ENCODE measurements at places on chromosomes 2 and 18.

DNA sequence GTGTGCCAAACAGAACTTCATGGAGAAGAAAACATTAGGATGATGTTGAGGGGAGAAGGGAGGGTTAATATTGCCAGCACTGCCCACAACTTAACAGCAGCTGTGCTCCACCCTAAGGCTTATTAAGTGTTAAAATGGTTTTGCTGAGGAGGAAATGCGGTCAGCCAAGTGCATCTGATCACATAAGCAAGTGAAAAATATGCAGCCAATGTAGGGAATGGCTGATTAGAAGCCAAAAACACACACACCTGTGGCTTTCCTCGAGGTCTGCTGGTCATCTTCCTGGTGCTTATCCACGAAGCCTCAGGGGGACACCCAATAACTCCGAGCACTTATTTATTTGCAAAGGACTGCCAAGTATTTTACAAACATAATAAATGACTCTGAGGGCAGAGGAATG is 66.3 kb upstream of the GPR45 start:
- DNase-seq: no peak

DNA sequence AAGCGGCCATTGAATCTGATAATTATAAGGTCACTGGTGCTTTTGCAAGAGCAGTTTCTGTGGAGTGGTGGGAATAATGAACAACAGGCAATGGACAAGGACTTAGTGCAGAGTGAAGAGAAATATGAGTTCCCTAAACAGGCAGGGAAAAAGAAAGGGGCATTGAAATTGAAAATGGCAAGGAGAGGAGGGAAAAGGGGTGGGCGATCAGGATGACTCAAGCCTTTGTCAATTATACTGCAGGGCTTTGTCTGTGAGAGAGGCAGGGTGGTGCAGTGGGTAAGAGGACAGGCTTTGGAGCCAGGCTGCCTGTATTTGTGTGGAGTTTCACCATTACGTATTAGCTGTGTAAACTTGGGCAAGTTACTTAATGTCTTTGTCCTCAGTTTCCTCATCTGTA is 29.5 kb upstream of the PAIP2B start:
- DNase-seq: no peak

DNA sequence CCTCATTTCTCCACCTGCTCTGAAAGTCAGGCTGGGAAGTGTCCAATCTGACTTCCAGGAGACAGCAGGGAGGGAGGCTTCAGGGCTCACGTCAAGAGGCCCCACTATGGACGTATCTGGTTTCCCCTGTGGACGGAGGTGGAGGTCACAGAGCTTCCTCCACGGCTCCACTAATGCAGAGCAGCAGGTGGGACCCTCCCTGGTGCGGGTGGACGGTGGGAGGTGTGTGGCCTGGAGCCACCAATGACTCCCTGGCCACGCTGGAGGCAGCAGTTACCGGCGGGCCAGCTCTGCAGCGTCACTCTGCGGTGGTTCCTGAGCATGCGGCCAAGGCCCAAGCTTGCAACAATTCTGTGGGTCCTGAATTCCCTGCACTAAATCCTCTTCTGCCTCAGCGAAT is 9.0 kb downstream of the CRACDL start:
- no peak for DNase-seq

- no peak for DNase-seq
These were observed 51.4 kb downstream of the ZFP36L2 start for GRCh38 chr2:43175020-43175441.

GRCh38 chr2:17821080-17821479 is 4.8 kb downstream of the MSGN1 start:
- DNase-seq: no peak
